CD4-positive, alpha-beta T cell treated with Interleukin-4 for 1 hour (primary cell): ENCODE measurements at places on chromosomes 13 and 19.

DNA sequence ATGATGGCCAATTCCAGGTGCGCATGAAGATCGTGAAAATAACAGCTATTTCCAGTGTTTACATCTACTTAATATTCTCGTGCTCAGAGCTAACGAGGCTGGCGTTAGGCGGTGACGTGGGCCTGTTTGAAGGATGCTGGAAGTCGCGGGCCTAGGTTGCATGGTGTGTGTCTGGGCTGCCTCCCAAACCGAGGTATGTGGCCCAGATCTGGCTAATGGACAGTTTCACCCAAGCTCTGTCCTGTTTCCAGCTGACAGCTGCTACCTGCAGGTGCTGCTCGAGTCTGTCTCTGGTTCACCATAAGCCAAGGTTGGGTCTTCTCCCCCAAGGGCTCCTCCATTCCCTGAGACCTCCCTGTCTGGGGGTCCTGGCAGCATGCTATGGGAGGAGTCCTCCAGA is 40.5 kb upstream of the KCTD15 start:
- DNase-seq, result no peak

GRCh38 chr19:30670011-30670329 is 297.8 kb downstream of the ZNF536 start:
- DNase-seq, result no peak

DNA sequence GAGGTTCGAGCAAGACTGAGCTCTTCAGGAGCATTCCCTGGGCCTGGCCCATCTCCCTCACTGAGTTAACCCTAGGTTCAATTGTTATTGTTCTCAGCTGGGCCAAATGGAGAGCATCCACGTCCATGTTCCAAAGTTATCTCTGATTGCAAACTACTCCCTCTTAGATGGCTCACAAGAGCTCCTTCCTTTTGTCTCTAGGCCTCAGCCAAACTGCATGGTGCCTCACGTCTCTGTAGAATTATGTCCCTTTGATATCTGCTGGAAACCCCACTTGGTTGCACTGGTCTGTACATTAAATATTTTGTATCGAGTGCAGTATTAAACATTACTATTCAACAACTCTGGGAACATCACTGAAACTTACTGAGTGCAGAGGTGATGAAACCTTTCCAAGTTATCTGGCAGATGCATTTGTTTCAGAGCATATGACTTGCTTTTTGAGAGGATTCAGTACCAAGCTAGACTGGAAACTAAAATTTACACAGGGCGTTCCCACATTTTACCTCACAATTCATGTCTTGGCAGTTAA is 38.1 kb downstream of the DOCK9 start:
- no peak for DNase-seq

GRCh38 chr13:93522501-93522900 is 295.9 kb downstream of the GPC6 start:
- no peak for DNase-seq

DNA sequence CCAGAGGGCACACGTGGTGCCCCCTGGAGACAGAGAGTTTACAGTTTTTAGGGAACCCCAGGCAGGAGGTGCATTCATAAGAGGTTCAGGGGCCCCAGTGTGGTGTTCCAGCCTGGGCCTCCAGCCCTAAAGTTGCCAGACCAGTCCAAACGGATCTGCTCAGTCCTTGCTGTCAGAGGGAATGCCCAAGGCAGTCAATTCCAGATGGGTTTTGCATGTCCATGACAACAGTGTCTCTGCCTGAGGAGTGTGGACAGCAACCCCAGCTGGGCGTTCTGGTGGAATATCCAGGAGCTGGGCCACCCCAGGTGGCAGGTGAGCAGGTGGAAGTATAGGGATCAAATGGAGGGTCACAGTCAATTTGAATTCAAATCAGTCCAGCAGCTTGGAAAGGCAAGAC is 25.3 kb downstream of the FBXO27 start:
- no peak for DNase-seq

GRCh38 chr19:38975214-38975860 is at the start of gene FBXO17:
FBXO17 (minus strand) TSS chr19:38975742; CDS start chr19:38950319, 25,423 bp downstream.
- no peak for DNase-seq

DNA sequence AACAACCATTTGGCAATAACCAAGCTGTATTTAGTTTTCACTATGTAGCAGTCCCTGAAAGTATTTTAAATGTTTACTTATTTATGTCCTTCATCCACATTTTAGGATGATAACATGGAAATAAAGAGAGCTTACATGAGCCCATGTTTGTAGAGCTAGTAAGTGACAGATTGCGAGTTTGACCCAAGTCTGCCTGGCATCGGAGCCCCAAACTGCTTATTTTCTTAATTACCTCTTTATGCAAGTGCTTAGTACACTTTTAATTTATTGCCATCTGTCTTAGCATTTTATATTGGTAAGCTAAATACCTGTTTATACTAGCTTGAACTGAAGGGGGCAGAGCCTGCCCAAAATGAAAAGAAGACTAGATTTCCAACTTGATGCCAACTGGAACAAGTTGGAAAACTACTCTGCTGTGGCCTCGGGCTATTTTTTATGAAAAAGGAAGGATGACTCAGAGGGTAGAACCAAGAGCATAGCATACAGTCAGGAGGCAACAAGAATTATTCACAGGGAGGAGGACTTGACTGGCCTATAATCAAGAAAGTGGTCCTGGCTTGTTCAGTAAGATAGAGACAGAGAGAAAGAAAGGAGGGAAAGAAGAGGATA is 150.2 kb downstream of the NDFIP2 start:
- DNase-seq, result no peak

DNA sequence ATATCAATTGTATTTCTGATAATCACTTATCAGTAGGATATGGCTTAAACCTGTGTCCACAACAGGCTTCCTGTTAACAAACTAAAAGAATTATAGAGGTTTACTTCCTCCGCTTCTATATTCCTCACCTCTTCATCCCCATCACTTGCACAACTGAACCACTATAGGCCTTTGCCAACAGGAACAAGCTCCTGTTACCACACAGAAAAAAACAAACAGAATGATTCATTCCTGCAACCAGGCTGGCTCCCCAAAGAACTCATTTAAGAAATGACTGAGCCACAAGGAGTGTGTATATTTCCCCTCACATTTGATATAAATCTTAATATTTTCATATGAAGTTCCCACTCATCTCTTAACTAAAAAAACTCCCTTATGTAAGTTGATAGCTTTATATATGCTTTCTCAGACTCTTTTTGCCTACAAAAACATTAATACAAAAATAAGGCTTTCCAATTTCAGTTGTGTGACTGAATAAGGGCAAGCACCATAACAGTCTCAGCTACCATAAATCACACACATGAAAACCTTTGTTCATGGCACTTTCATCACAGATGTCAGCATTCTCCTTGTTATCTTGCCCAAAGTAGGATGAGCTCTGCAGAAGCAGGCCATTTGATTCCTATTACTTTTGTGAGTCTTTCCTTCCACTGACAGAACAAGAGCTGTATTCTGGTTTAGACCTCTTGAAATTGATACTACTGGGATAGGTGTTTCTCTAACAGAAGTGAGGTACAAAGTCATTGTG is 366.8 kb downstream of the SLITRK1 start:
- DNase-seq, result no peak

GRCh38 chr19:16594131-16594586 is 21.9 kb upstream of the SLC35E1 start:
- DNase-seq, result peak; percentile 73

DNA sequence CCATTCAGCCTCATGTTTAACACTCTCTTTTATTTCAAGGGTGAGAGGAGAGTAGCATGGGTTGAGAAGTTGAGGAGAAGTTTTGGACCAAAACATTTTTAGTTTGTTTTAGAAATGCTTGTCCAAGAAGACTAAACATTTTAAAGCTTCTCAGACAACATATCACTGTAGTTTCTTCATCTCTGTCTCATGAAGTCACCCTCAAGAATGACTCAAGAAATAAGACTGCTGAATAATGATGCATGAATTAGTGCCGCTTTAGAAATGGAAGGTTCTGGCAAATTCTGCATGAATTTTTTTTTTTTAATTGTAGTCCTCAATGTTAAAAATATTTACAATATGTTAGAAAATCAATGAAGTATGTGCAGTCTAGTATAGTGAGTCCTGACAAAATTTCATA is 422.7 kb upstream of the ARGLU1 start:
- no peak for DNase-seq

GRCh38 chr19:5586300-5587070 is 18.7 kb upstream of the TINCR start:
- no peak for DNase-seq

DNA sequence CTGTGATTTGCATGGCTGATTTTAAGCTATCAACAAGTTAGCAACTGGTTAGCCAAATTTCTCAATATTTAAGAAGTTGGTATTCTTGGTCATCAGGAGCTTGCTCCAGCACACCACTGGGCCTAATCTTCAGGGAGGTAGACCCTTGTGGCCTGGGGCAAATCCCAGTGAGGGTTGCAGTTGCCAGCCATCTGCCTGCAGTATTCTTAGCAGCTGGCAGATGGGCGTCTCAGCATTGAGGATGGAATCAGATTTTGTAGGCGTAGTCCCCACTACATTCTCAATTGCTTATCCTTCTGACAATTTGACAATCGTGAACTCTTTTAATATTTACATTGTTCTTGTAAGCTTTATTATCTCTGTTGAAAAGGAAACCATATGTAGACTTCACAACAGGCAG is 1266.2 kb downstream of the SLITRK5 start:
- no peak for DNase-seq
